ENCODE measurements at places on chromosomes 3 and 15. TPM values are rescaled to one million over a fixed set of nuclear protein-coding genes. Genes with fewer than 3 reads are reported as not detected.

GRCh38 chr15:48940508-48940907 lies 23.2 kb downstream of the SHC4 start:
- H3K27me3 ChIP-seq, result no peaks in the 10 kb centered on the region
- H3K27ac ChIP-seq, result no peak overlapping the region
- no peak for DNase-seq
- H3K4me3 ChIP-seq, result no peak overlapping the region
- no peaks in the 10 kb centered on the region for H3K4me1 ChIP-seq

Gene SKOR1
- total RNA-seq, result 0.32 TPM

Gene PRSS50
- total RNA-seq, result 0.10 TPM

DNA sequence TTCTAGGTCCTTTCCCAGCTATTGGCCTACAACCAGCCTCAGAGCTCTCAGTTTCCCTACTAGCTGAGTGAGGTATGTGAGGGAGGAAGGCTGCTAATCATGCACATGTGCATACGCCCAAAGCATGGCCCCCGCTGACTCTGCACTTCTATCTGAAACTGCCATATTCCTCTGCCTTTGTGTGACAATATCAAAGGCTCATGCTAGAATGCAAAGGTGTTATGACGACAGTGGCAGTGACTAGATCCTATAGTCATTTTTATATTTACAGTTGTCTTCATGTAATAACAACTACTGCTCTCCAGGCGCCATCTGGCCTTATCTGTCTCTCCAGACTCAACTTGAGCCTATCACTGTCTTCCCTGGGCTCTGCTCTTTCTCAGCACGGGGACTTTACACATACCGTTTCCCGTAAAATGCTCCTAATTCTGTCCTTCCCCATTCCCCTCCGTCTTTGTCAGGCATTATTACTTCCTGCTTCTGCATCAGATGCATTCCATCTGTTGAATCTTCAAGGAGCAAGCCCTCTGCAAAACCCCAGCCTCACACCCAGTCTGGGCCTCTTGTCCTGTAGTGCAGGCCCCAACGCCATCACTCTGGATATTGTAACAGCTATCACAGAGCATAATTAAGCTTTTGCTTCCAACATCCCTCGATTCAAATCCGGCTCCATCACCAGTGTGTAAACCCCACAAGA lies 102.5 kb downstream of the PDCD6IP start:
- H3K27ac ChIP-seq, result no peak overlapping the region
- no peaks in the 10 kb centered on the region for H3K27me3 ChIP-seq
- no peak for DNase-seq
- H3K4me3 ChIP-seq, result no peak overlapping the region
- no peaks in the 10 kb centered on the region for H3K36me3 ChIP-seq

Gene SIDT1
- total RNA-seq, result 84.4 TPM

- no peaks in the 10 kb centered on the region for H3K27me3 ChIP-seq
- no peaks in the 10 kb centered on the region for H3K36me3 ChIP-seq
- H3K27ac ChIP-seq, result peak overlapping the region; percentile 49
- DNase-seq, result no peak
- peak overlapping the region; percentile 85 for H3K4me3 ChIP-seq
Observed at GRCh38 chr3:48088056-48088748, 72.0 kb upstream of the MAP4 start.

Gene TMCO5A
- not detected for total RNA-seq

GRCh38 chr3:138395865-138396751 lies 38.3 kb upstream of the ESYT3 start:
- no peak for DNase-seq
- H3K36me3 ChIP-seq, result no peaks in the 10 kb centered on the region
- H3K27ac ChIP-seq, result no peak overlapping the region
- no peak overlapping the region for H3K4me3 ChIP-seq
- H3K4me1 ChIP-seq, result no peaks in the 10 kb centered on the region

DNA sequence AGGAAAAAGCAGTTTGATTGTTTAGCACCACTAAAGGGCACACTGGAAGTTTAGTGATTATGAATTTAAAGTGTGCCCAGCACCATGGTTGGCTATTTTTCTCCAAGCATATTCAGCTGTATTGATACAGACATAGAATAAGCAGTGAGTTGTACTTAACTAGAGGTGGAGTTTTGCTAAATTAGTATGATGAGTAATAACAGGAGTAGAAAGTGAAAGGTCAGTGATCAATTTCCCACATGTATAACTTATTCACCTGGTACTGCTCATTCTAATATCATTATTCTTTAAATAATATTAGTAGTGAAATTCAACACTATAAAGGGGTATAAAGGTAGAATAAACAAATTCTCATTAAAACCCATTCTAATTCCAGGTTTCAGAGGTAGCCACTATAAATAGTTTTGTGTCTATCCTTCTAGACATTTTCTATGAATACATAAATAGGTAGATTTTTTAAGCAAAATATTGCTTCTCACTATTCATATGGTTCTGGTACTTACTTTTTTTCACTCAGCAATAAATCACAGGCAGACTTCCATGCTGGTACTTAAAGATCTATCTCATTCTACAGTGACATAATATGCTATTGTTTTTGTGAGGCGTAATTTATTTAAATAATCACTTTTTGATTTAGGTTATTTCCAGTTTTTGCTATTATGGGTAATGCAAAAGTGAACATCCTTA lies 732.9 kb downstream of the VGLL3 start:
- H3K36me3 ChIP-seq, result no peaks in the 10 kb centered on the region
- H3K4me1 ChIP-seq, result no peaks in the 10 kb centered on the region
- H3K27ac ChIP-seq, result no peak overlapping the region
- no peaks in the 10 kb centered on the region for H3K27me3 ChIP-seq

GRCh38 chr3:2554656-2555055 lies 456.0 kb downstream of the CNTN4 start:
- DNase-seq, result no peak
- no peaks in the 10 kb centered on the region for H3K4me1 ChIP-seq
- no peak overlapping the region for H3K4me3 ChIP-seq
- H3K27ac ChIP-seq, result no peak overlapping the region
- H3K27me3 ChIP-seq, result no peaks in the 10 kb centered on the region
- no peaks in the 10 kb centered on the region for H3K36me3 ChIP-seq

- H3K4me3 ChIP-seq, result no peak overlapping the region
- no peak overlapping the region for H3K27ac ChIP-seq
- peaks cover 3% of the 10 kb centered on the region for H3K27me3 ChIP-seq
- H3K4me1 ChIP-seq, result peaks cover 7% of the 10 kb centered on the region
Observed at GRCh38 chr3:195859061-195859845, 47.5 kb upstream of the MUC4 start.

- H3K27ac ChIP-seq, result no peak overlapping the region
- H3K36me3 ChIP-seq, result no peaks in the 10 kb centered on the region
- H3K4me1 ChIP-seq, result peaks cover 11% of the 10 kb centered on the region
- no peak overlapping the region for H3K4me3 ChIP-seq
- DNase-seq, result no peak
Observed at GRCh38 chr3:129046732-129047552, 13.6 kb upstream of the GP9 start.

GRCh38 chr3:134430950-134431445 lies 54.8 kb downstream of the ANAPC13 start:
- no peak overlapping the region for H3K27ac ChIP-seq
- H3K4me1 ChIP-seq, result no peaks in the 10 kb centered on the region
- H3K36me3 ChIP-seq, result no peaks in the 10 kb centered on the region
- DNase-seq, result no peak

DNA sequence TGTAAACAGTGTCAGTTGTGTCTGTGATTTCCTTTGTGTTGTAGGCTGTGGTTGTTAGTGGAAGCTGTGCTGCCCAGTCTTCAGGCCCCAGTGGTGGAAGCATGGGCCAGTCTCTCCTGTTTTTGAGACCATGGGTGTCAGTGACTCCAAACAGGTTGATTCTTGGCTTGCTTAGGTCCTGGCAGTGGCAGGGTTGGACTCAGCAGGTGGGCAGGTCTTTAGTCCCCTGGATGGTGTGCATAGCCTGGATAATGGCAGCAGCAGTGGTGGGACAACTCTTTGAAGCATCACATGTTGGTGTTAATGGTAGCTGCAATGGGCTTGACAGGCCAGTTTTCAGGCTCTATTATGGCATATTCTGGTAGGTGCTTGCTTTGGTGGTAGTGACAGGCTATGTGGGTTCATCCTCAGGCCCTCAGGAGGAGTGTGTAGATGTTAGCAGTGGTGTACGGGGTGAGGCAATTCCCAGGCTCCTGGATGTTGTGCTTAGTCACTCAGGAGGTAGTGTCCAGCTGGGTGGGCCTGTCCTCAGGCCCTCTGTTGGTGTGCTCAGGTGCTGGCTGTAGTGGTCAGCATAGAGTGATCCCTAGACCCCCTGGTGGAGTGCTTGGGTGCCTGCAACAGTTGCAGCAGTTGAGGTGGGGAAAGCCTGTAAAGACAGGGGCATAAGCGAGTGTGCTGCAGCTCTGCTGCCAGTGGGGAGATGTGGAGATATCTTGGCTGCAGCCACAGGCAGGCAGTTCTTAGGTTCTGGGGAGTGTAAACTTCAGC lies 596.7 kb downstream of the PDCD6IP start:
- H3K27me3 ChIP-seq, result no peaks in the 10 kb centered on the region
- H3K27ac ChIP-seq, result no peak overlapping the region
- no peaks in the 10 kb centered on the region for H3K4me1 ChIP-seq
- no peaks in the 10 kb centered on the region for H3K36me3 ChIP-seq

GRCh38 chr3:45031531-45031930 lies 5.4 kb downstream of the CLEC3B start:
- no peak overlapping the region for H3K27ac ChIP-seq
- H3K27me3 ChIP-seq, result no peaks in the 10 kb centered on the region
- no peak overlapping the region for H3K4me3 ChIP-seq
- no peaks in the 10 kb centered on the region for H3K36me3 ChIP-seq
- no peak for DNase-seq
- H3K4me1 ChIP-seq, result peaks cover 20% of the 10 kb centered on the region

GRCh38 chr15:48644827-48645557 lies 517 bp downstream of the FBN1 start:
- DNase-seq, result peak; percentile 26
- peaks cover 5% of the 10 kb centered on the region for H3K4me1 ChIP-seq
- peaks cover 10% of the 10 kb centered on the region for H3K27me3 ChIP-seq
- no peaks in the 10 kb centered on the region for H3K36me3 ChIP-seq
- H3K27ac ChIP-seq, result no peak overlapping the region

Gene NRG4
- total RNA-seq, result not detected

GRCh38 chr3:69906351-69906966 lies 93.1 kb upstream of the SAMMSON start:
- no peaks in the 10 kb centered on the region for H3K27me3 ChIP-seq
- H3K4me1 ChIP-seq, result no peaks in the 10 kb centered on the region
- H3K27ac ChIP-seq, result no peak overlapping the region
- no peak overlapping the region for H3K4me3 ChIP-seq
- no peak for DNase-seq
- H3K36me3 ChIP-seq, result no peaks in the 10 kb centered on the region

DNA sequence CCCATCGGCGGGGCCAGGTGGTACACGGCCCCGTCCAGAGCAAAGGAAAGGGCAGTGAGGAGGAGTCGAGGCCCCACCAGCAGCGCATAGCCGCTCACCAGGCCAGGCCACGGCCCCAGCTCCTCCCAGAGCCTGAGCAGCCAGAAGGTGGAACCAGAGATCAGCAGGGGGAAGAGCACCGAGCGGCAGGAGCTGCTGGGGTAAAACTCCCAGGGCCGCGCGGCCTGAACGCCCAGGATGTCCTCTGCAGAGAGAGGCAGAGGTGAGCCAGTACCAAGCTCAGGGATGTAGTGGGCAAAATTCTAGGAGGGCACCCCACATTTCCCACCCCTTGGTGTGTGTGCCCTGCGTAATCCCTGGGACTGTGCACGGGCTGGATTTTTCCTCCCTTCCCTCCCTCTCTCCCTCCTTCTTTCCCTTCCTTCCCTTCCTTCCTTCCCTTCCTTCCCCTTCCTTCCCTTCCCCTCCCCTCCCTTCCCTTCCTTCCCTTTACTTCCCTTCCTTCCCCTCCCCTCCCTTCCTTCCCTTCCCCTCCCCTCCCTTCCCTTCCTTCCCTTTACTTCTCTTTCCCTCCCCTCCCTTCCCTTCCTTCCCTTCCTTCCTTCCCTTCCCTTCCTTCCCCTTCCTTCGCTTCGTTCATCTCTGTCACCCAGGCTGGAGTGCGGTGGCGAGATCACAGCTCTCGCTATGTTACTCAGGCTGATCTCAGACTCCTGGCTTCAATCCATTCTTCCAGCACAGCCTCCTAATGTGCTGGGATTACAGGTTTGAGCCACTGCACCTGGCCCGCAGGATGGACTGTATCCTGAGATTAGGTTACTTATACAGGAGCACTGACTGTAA lies 6.3 kb upstream of the NCBP2 start:
- H3K27me3 ChIP-seq, result no peaks in the 10 kb centered on the region
- no peak for DNase-seq
- H3K36me3 ChIP-seq, result no peaks in the 10 kb centered on the region
- H3K4me1 ChIP-seq, result peaks cover 2% of the 10 kb centered on the region

DNA sequence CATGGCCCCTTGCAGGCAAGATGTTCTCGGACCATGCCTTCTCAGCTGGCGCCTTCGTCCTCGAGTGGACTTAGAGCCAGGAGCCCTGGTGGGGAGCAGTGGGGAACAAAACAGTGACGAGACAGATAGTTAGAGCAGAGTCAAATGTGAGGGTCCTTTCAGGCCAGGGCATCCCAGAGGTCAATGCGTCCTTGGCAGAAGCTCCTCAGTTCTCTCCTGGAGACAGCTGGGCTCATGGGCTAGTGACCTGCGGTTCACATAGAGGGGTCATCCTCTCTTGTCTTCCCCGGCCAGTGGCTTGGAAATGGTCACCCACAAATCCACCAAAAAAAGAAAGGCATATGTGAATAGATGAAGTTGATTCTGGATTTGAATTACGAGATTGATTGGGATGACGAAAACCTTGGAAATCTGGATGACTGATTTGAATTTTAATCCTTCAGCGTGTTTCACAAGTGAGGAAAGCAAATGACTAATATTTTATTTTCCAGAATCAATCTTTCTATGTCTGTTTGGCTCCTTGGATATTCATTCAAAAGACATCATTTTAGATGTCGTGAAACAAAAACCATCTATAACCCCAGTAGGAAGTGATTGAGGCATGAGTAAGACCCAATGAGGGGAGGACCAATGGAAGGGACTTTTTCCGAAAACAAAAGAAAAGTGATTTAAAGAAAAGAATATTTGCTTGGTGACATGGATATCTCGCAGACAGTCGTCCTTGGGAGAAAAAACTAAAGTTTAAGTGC lies 84.5 kb downstream of the ASB7 start:
- DNase-seq, result no peak
- H3K4me1 ChIP-seq, result no peaks in the 10 kb centered on the region
- H3K36me3 ChIP-seq, result no peaks in the 10 kb centered on the region
- H3K4me3 ChIP-seq, result no peak overlapping the region

GRCh38 chr15:74394090-74394846 lies 26.8 kb upstream of the CYP11A1 start:
- no peak for DNase-seq
- H3K27ac ChIP-seq, result no peak overlapping the region
- H3K4me3 ChIP-seq, result no peak overlapping the region
- no peaks in the 10 kb centered on the region for H3K27me3 ChIP-seq
- H3K36me3 ChIP-seq, result no peaks in the 10 kb centered on the region

Gene PML
- 66.3 TPM for total RNA-seq

GRCh38 chr15:75732177-75732808 lies 19.6 kb upstream of the CSPG4 start:
- peaks cover 9% of the 10 kb centered on the region for H3K27me3 ChIP-seq
- H3K36me3 ChIP-seq, result no peaks in the 10 kb centered on the region
- no peak overlapping the region for H3K27ac ChIP-seq
- H3K4me1 ChIP-seq, result peaks cover 3% of the 10 kb centered on the region
- no peak for DNase-seq
- H3K4me3 ChIP-seq, result no peak overlapping the region

- no peak overlapping the region for H3K27ac ChIP-seq
- H3K27me3 ChIP-seq, result no peaks in the 10 kb centered on the region
- H3K4me3 ChIP-seq, result no peak overlapping the region
- no peaks in the 10 kb centered on the region for H3K4me1 ChIP-seq
- no peaks in the 10 kb centered on the region for H3K36me3 ChIP-seq
Observed at GRCh38 chr15:71085809-71086208, 29.5 kb upstream of the THSD4 start.

Gene MGLL
- 5.5 TPM for total RNA-seq

Measured in B cell (primary cell).